GM23338 (cell line): ENCODE measurements at places on chromosomes 5 and 9. TPM values are rescaled to one million over a fixed set of nuclear protein-coding genes. Genes with fewer than 3 reads are reported as not detected.

The N4BP3 gene
- 52.7 and 58.2 TPM in 2 replicates for total RNA-seq

The PTGES2 gene
- total RNA-seq = 108 and 124 TPM in 2 replicates

The PCDHB2 gene
- 28.6 and 34.2 TPM in 2 replicates for total RNA-seq

The ADGRD2 gene
- total RNA-seq = 0.45 TPM in 1 of 2 replicates, not detected in the other

The CD14 gene
- not detected in 2 replicates for total RNA-seq

The RUFY1 gene
- total RNA-seq = 25.0 and 31.6 TPM in 2 replicates

The IL9 gene
- total RNA-seq = not detected in 2 replicates

The TCF7 gene
- total RNA-seq = 8.1 and 9.7 TPM in 2 replicates

The SHOC1 gene
- not detected in 2 replicates for total RNA-seq

The WNT8A gene
- total RNA-seq = not detected in 2 replicates

The PHF24 gene
- total RNA-seq = 0.14 and 0.19 TPM in 2 replicates

The ACOT12 gene
- 1.4 TPM in 1 of 2 replicates, not detected in the other for total RNA-seq

The ZDHHC12 gene
- total RNA-seq = 54.1 and 57.9 TPM in 2 replicates
